Smooth muscle cell of the umbilical artery (primary cell): ENCODE measurements at places on chromosomes 7 and 10. TPM values are rescaled to one million over a fixed set of nuclear protein-coding genes. Genes with fewer than 3 reads are reported as not detected.

Gene NUTM2A
- total RNA-seq = 0.30 and 0.37 TPM in 2 replicates

Gene OR6B1
- total RNA-seq = not detected in 2 replicates

Gene SORCS1
- total RNA-seq = under 0.01 TPM in 1 of 2 replicates, not detected in the other

Gene GBX1
- total RNA-seq = not detected in 2 replicates

Gene ERVW-1
- not detected in 2 replicates for total RNA-seq
